LNCaP clone FGC (cell line): ENCODE measurements at places on chromosomes 11 and 22.

- DNase-seq = no peak
Measured at GRCh38 chr22:47798229-47798628, 1035.8 kb downstream of the TBC1D22A start.

DNA sequence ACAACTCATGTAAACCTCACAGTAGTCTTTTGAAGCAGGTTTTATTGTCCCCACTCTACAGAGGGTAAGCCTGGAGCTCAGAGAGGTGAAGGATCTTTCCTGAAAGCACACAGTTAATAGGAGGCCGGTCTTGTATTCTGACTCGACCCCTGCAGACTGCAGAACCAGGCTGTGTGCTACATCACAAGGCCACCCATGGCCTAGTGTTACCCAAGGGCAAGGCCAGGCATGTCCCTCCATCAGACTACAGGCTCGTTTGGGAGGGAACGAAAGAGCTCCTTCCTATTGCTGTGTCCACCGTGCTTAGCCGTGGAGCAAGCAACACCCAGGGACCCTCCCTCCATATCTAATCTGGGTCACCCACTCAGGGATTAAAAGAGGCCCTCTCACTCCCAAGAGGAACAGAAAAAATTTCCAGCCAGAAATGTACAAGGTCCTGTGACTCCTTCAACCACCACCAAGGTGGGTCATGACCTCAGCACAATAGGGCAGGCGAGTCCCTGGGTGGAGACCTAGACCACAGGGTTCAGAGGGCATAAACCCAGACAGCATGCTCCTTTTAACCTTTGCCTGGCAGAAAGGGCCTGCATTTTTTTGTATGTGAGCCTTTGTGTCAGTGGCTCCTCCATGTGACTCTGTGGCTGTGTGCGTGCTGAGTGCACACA, 6.3 kb upstream of the SMIM35 start:
- no peak for DNase-seq

- DNase-seq = no peak
Measured at GRCh38 chr11:121892863-121893262, 223.2 kb downstream of the BLID start.

DNA sequence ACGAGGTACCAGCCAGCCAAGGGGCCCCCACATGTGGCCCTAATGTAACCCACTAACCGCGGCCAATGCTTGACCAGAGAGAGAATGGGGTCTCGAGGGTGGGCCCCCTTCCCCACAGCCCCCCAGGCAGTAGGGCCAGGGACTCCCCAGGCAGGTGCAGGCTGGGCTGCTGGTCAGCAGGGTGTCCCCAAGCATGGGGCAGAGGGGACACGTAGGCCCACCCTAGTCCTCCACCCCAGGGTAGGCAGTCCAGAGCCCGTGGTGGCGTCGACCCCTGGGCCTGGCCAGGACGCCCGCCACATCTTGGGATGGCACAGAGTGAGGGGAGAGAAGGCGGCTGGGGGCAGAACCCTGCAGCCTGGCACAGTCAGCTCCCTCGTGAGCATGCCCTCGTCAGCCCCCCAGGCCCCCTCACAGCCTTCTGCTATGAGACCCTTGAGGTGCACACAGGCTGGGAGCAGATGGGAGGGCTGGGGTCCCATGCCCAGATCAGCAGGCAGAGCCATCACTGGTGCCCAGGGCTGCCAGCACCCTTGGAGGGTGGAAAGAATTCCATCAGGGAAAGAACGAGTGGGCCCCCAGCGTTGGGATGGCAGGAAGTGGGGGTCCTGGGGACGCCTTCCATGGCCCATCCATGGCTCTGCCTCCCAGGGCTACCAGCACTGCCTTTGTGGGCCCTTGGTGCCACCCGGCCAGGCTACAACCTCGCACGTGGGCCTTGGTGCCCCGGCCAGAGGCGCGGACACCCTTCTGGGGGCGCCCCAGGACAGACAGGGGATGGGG, 6.1 kb downstream of the TNNT3 start:
- no peak for DNase-seq

GRCh38 chr11:73379189-73379880, 3.1 kb downstream of the RELT start:
- peak; percentile 69 for DNase-seq

- no peak for DNase-seq
Measured at GRCh38 chr22:44535362-44536095, 37.5 kb upstream of the RTL6 start.

GRCh38 chr11:125166764-125167291, 2.3 kb downstream of the PKNOX2 start:
- DNase-seq = no peak

- DNase-seq = no peak
Measured at GRCh38 chr11:46055371-46055770, 65.9 kb downstream of the PHF21A start.

- no peak for DNase-seq
Measured at GRCh38 chr11:121544956-121545355, 92.2 kb upstream of the SORL1-AS1 start.

DNA sequence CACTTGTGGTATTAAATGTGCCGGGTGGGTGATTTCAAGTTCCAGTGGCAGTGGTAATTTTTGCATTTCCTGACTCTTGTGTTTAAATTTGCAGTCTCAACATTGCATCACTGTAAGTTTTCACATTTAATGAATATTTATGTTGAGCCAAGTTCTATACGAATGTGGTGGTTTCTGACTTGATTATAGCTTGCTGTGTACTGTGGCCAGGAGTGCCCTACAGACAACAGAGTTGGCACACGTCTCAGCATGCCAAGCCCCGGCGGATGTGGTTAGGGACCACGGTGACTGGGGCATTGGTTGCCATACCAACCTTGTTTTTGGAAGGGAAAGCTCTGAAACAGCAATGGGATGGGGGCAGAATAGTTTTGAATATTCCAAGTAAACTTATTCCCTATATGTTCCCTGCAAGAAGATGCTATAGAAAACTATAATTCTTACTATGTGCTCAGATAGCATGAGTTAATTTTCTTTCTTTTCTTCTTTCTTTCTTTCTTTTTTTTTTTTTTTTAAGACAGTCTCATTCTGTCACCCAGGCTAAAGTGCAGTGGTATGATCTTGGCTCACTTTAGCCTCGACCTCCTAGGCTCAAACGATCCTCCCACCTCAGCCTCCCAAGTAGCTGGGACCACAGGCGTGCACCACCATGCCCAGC, 16.0 kb downstream of the ZNRF3 start:
- no peak for DNase-seq

GRCh38 chr11:403761-404431, 9.9 kb downstream of the PKP3 start:
- no peak for DNase-seq
